ENCODE measurements at places on chromosomes 3 and 15.
A peak's percentile ranks its signal among the peaks of the same experiment; 100 is the strongest.

DNA sequence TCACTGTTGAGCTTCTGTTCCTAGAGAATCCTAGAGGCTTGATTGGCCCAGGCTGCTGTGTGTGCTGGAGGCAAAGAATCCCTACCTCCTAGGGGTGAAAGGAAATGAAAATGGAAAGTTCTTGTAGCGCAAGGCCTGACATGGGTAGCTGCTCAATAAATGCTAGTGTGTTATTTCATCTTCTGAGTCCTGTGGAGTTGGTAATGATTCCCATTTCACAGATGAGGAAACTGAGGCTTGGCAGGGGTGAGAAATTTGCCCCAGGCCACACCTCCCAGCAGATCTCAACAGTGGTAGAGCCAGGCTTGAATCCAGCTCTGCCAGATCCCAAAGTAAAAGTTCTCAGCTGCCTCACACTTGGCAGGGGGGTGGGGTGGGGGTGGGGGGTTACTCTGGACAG is 26.1 kb downstream of the HDAC11 start:
- no peak for DNase-seq

DNA sequence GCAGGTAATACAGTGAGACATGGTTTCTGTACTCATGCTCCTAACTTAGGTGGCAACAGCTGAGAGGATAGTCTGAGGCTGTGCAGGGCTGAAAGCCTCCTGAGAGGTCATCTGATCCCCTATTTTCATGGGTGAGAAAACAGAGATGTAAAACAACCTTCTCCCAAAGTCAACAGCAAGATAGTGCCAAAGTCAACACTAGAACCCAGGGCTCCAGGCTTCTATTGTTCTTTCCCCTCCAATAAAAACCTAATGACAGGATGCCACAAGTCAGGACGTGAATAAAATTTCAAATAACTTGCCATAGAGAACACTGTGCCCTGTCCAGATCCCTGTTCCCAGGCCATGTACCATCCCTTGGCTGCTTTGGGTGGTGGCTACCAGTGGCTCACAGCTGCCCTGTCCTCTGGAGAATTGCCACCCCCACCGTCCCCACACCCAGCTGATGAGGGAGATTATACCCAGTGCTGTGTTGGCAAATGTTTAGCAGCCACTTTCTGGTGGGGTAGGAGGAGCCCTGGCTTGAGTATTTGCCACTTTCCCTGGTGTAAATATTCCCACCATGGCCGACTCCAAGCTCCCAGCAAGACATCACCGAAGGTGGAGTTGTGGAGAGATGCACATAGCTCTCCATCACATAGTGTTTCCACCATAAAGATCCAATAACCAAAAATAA is 54.8 kb downstream of the SRGAP3 start:
- DNase-seq, result no peak

- DNase-seq, result no peak
Measured at GRCh38 chr3:187878772-187879518, 133.7 kb upstream of the BCL6 start.

DNA sequence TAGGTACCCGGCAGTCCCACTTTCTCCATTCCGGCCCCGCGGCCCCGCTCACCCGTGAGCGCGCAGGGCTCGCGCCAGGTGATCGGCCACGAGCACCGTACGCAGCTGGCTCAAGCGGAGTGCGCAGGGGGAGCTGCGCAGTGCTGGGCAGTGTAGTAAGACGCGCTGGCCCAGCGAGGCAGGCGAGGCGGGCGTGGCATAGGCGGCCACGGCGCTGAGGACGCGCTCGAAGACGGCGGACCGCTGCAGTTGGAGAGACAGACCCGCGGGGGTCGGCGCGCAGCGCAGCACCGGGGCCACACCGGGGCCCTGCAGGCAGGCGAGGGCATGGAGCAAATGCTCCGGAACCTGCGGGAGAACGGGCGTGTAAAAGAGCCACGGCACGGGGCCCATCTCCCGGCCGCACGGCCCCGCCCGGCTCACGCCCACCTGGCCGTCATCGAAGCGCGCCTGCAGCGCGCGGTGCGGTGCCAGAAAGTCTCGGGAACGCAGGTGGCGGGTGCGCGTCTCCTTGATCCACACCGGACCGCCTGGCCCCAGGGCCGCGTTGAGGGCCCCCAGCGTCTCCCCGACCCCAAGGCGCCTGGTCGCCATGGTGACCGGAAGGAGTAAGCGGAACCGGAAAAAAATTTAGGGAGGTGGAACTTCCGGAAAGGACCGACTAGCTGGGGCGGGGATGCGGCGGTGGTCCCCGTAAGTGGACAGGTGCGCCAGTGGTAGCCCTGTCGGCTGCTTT is at the start of gene DALRD3:
Gene DALRD3 (minus strand): TSS at position 610 of the 736 bp plus-strand sequence. CDS start 16 bp downstream, at position 594.
- DNase-seq, result peak; percentile 9

DNA sequence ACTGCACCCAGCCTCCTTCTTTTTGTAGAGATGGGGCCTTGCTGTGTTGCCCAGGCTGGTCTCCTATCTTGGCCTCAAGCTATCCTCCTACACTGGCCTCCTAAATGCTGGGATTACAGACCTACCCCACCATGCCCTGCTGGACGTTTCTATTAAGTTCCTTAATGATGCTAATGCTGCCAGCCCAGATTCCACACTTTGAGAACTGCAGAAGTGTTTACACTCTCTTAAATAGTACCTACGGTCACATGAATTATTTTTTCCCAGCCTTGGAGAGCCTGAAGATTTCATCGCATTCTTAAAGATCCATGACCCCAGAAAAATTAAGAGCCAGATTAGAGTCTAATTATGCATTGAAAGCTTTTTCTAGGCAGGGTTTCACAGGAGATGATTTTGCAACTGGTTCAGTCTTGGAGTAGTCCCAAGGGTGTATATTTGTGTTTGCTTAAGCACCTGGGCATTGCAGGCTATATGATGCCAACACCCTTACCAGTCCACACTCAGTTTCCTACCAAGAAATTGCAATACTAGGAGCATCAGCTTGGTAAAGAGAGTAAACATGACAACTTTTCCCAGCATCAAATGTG is 36.6 kb downstream of the TM4SF4 start:
- DNase-seq, result no peak

DNA sequence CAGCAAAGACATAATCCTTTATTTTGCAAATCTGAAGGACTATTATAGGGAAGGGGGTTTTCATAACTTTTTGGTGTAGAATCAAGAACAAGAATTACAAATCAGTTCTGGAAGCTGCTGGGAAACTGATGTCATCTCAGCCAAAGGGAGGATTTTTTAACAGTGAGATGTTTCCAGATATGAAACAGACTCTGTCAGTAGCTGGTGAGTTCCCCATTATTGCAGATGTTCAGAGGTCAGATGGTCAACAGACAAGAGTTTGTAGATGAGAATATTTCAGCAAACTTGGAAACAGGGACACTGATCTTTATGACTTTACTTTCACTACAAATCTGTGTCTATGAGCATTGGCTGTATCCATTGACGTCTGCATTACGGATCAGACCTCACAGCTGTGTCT is 71.9 kb upstream of the LPP start:
- DNase-seq, result no peak

- no peak for DNase-seq
Measured at GRCh38 chr3:71495708-71496472, 87.6 kb downstream of the FOXP1 start.

DNA sequence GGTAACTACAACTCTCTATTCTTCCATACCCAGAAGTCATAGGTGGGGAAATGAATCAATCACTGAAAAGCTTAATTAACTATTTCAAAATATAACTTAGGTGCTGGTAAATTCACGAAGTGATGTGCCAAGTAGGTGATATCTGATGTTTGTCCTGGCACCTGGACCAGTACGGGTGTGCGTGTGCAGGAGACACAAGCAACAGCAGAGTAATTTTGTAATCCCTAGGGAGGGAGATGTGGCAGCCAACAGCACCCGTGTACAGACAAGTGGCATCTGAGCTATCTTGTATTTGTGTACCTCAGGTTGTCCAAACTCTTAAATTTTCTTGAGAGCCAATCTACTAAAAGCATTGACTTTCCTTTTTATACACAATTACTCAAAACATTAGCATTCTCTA is 22.8 kb downstream of the USF3 start:
- no peak for DNase-seq

- DNase-seq, result no peak
Measured at GRCh38 chr3:52649461-52650210, 36.1 kb downstream of the PBRM1 start.

GRCh38 chr3:73509816-73510215 is 114.9 kb downstream of the PDZRN3 start:
- no peak for DNase-seq

DNA sequence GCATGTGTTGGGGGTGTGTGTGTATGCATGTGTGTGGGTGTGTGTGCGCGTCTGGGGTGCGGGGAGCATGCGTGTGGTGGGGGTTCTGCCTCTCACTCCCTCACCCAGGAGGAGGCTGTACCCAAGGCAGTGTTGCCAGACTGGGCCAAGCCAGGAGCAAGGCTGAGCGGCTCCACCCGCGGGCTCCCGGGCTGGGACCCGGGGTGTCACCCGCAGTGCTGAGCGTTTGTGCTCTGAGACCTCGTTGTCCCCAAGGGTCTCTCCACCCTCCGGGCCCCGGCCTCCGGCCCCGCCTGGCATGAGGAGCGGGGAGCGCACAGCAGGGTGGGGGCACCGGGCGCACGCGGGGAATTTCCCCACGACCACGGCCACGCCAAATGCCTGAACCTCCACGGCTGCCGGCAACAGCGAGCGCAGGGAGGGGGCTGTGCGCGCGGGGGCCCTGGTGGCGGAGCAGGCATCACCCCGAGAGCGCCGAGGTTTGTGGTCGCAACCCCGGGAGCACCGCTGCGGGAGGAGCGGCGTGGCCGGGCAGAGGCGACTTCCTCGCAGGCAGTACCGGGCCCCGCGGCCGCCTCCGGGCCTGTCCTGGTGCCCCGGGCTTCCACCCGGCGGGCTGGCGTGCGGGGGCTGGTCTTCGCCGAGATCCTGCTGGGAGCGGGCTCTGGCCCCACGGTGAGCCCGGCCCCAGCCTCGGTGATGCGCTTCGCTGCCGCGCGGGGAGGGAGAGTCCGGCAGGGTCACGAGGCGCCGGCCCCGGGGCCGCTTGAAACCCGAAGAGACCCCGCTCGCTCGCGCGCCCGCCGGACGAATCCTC is 7.4 kb upstream of the OCA2 start:
- DNase-seq, result no peak

- DNase-seq, result no peak
Measured at GRCh38 chr15:28960979-28961378, 75.2 kb downstream of the APBA2 start.

GRCh38 chr15:64237677-64238076 is 74.9 kb upstream of the PPIB start:
- DNase-seq, result no peak

DNA sequence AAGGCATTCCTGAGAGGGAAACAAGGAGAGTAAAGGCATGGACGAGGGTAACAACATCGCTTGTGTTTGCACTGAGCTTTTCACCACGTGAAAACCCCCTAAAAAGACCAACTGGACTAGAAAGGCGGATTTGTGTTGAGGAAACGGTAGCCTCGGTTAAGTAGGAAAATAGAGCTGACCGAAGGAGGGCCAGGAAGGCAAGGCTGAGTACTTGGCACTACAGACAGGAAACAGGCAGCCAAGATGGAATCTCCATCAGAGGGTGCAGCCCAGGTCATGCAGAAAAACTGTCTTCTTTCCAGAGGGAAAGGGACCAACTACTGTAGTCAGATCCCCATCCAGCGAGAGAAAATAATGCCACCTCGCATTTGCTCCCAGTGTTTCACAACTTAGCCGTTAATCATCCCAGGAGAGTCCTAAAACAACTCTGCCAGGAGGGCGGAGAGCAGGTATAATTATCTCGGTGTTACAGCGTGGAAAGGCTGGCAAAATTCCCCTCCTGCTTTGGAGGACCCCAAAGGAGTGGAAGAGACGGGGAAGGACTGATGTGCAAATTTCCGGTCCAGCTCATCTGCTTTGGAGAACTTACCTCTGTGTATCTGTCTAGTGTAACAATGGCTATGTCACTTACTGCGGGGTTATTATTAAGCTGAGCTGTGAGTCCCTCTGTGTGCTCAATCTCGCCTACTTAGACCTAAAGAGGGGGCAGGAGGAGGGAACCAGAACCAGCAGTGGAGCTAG is 77.2 kb downstream of the MYO1E start:
- no peak for DNase-seq

DNA sequence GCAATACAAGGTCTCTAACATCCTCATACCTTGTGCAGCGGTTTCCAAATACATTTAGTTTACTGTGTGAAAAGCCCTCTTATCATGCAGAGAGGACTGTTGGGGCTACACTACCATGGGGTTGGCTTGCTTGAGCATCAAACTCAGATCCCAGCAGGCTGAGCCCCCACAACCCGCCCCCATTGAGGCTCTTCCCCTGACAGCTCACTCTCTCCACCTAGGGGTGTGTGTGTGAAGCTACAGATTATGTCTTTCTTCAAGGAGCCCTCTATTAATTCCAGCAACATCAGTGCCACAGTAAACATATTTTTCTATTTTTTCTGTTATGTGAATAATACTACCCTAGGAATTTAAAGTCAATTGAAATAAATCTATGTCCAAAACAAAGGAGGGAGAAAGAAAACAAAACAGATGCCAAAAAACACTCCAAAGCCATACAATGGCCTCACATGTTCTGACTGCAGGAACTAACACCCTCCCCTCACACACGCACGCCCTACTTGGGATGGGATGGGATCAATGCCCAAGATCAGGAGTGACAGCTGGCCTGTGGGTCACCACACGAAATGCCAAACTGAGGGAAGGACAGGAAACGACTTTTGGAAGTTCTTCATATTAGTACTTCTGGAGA is 14.7 kb downstream of the TM4SF4 start:
- peak; percentile 37 for DNase-seq

GRCh38 chr3:35389907-35390306 is 249.4 kb upstream of the ARPP21 start:
- DNase-seq, result no peak

DNA sequence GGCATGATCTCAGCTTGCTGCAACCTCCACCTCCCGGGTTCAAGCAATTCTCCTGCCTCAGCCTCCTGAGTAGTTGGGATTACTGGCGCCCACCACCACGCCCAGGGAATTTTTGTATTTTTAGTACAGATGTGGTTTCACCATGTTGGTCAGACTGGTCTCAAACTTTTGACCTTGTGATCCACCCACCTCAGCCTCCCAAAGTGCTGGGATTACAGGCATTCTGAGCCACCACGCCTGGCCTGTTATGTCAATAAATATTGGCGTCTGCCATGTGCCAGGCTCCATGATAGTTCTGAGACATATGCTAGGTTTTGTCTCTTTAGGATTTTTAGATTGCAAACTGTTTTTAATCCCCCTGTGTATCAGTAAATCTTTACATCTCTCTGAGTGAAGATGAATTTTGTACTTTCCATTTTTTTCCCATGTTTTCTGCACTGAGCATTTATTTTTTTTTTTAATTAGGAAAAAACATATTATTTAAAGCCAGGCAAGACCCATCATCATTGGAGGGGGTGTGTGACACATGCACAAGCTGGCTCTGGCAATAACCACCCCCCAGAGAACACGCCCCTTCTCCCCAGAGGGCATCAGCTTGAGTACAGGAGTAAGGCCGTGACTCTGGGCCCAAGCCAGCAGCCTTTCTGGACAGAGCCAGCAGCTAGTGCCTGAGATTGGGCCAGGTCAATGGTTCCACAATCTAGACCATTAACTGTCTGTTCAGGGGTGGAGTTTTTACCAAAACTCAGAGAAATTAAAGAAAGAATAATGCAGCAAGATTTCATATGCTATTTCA is 51.0 kb upstream of the ATP1B3 start:
- no peak for DNase-seq
